ENCODE measurements at places on chromosomes 1 and 21.

DNA sequence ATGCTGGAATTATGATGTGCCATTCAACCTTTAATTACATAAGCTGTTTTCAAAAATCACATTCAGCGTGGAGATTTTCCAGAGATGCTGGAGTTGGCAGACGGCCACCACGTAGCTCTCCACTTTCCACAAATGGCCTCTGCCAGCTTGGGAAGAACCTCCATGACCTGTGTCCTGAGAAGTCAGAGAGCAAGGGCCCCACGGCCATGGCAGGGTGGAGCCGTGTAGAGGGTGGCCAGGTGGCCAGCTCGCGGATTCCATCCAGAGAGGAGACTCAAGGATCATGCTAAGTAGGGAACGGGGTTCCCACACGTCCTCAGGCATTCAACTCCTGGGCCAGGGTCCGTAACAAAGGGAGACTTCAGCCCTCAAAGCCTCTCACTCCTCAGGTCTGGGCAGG lies 1.3 kb upstream of the GALE start:
- DNase-seq, result no peak

DNA sequence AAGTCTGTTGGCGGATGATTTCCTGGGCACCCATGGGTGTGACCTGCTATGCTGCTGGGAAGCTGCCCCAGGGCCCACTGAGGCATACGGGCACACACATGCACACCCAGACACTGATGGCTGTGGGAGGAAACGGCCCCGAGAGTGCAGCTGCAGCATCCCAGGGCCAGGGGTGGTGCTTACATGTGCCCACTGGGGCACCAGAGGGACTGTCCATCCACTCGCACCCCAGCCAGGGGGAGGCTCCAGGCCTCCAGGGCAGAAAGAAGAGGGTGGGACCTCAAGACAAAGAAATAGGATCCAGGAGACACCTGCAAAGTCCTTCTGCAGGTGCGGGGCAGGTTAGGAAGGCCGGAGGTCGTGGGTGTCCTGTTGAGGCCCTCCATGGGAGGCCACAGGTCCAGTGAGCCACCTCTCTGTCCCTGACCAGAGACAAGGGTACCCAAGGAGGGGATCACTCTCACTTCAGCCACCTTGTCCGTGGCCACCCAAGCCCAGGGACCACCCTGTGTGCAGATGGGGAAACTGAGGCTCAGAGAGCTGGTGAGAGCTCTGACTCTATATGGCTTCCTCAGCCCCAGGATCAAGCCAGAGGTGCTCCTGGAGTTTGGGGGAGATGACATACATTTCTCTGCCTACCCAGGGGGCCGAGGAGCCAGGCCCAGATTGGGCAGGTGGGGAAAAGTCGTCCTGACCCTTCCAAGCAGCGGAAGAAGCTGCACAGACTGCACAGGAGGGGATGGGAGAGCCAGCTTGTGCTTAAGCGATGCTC lies 57.1 kb downstream of the WNT9A start:
- DNase-seq, result no peak

DNA sequence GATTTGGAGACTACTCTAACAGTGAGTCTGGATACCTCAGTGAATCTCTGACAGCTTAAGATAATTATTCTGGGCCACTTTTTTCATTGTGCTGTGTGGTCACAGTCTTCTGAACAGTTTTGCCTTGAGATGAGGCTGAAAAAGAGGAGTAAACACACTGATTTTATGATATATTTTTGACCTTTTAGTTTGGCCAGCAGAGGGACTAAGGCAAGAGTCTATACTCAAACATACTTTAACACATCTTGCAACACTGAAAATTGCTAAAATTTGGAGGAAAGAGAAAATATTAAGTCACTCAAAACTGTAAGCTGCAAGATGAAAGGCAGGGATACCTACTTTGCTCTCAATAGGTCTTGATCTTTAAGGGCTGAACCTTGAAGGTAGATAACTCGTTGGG lies 182.7 kb downstream of the KCNT2 start:
- no peak for DNase-seq

DNA sequence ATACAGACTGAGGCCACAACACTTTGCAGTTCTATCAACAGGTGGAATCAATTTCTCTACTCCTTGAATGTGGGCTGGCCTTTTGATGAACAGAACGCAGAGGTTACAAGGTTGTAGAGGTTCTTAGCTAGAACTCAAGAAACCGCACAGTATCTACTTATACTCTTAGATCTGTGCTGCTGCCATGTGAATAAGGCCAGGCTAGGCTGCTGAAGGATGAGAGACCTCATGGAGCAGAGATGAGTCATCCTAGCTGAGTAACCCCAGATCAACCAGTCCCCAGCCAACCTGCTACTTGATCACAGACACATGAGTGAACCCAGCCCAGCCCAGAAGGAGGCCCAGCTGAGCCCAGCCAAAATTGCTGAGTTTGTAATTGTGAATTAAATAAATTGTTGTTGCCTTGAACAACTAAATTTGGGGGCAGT lies 35.3 kb upstream of the BCAR3 start:
- DNase-seq, result peak; percentile 41

DNA sequence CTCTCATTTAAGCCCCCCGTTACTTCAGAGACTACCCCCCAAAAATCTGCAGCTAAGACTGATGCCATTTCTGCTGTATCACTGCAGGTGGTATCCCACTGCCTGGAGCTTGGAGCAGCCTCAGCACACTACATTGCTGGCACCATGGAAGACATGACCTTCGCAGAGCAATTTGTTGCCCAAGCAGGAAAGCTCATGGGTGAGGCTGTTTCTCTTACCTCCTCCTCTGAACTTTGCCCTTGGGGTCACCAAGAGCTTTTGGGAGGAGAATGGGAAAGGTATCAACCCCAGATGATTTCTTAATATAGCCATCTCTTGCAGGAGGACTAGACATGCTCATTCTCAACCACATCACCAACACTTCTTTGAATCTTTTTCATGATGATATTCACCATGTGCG lies 2.0 kb downstream of the HSD11B1 start:
- no peak for DNase-seq

- DNase-seq, result no peak
These were observed 9.5 kb downstream of the DSCAM start for GRCh38 chr21:40837456-40837855.

Data from renal cortical epithelial cell (primary cell).